Activated CD4-positive, alpha-beta T cell treated with anti-CD3 and anti-CD28 coated beads, Interleukin-2, amount 50 U/mL, for 48 hours (primary cell): ENCODE measurements at places on chromosomes 2 and 18.

DNA sequence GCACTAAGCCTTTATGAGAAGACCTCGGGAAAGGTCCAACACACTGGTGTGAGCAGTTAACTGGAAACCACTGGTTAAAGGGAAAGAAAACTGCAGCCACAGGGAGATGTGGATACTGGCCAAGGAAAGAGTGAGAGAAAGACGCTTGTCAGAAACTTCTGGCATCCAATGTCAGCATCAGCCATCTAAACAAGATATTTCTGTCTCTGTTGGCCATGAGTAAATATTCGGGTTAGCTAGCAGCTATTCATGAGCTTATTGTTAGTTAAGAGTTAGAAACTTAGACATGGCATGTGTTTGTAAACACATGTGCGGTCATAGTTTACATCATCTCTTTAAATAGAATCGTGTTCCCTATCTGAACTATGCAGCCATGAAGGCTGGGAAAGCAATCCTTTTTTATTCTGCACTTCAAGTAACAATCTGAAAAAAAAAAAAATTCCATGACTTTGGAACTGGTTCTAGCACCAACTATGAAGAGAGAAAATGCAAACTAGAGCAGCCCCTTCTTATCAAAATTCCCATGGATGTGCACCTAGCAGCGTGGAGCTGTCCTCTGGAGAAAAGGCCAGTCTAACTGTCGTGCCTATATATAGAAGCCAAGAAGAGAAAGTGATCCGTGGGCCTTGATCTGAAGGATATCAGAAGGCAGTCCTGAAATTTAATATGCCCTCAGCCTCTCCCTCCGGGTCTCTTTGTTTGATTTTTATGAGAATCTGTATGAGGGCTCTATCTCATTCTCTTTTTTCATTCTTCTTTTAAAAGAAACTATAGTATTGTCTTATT is 84.0 kb upstream of the RFX8 start:
- DNase-seq, result no peak

DNA sequence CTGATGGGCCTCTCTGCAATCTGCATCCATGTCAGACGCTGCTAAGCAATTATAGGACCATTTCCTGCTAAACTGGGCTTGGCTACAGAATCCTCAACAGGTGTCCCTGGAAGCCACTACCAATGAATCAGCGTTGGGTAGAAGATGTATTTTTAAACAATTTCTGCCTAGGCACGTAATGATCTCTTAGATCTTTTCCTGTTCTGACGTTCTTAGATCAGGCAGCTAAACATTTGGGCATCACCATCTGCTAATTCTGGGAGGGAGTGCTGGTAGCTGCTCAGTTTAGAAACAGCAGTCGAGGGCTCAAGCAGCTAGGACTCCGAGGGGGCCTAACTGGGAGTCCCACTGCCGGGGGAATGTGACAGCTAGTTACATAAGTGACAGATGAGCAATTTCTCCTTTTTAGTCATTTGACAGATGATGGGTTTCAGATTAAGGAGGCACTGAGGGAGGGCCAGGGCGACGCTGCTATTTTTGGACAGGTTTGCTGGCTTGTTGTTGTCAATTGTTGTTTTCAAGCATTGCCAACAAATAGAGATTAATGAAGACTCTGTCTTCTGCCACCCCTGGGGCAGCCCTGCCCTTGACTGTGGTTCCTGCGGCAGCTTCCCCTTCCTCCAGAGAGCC is 92.7 kb downstream of the MRO start:
- DNase-seq, result no peak

DNA sequence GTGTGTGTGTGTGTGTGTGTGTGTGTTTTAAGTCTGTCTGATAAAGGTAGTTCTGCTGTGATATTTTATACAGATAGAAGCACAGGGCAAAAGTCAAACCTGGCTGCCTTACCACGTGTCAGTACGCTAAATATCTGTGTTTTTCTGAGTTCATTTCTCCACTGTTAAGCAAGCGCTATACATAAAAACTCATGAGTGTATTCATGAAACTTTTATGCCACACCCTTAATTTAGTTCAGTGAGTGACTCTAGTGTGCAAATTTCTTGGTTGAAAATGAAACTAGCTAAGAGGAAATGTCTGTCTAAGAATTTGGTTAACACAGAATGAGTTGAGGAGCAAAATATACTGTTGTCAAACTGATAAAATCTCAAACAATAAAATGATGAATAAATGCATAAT is 11.2 kb downstream of the CASP10 start:
- no peak for DNase-seq

- no peak for DNase-seq
These were observed 690.8 kb upstream of the CELF4 start for GRCh38 chr18:38256366-38256765.

GRCh38 chr2:189860161-189860560 is 75.9 kb downstream of the PMS1 start:
- DNase-seq, result no peak

- DNase-seq, result peak; percentile 39
These were observed 1.4 kb downstream of the FZD5 start for GRCh38 chr2:207768168-207768865.

DNA sequence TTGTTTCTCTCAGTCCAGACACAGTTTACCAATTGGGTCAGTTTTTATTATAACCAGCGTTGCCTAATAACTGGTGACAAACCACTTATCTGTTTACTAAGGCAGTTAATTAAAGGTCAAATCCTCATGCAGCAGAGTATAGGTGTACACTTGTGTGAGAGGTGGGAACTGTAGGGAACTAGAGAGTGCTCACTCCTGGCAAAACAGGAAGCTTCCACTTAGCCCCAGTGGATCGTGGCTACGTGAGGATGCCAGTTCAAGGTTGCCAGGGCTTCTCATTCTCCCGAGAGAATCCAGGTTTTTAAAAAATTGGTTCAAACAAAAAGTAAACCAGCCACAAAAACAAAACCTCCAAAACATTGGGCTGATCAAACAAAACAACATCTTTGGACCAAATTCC is 8.1 kb downstream of the CYBRD1 start:
- DNase-seq, result no peak

- no peak for DNase-seq
These were observed 28.0 kb downstream of the GCG start for GRCh38 chr2:162123806-162124758.

- DNase-seq, result no peak
These were observed 21.2 kb downstream of the TRIB2 start for GRCh38 chr2:12737738-12738485.

DNA sequence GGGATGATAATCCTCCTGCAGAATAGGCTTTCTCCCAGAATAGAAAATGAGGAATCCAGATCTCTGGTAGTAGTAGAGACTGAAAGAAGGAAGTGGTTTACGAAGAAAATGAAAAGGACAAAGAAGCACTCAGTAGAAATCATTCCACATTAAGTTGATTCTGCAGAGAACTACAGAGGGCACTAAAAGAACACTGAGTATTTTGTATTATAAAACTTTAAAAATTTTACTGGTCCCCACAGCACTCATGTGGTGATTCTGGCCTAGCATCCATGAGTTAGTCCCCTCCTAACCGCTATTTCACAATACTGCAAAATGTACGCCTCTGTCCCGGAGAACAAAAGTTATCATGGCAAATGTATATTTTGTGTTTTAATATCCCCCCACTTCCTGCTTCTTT is 42.9 kb upstream of the SLC35F5 start:
- DNase-seq, result no peak

GRCh38 chr2:132677661-132678060 is 7.7 kb upstream of the LYPD1 start:
- DNase-seq, result no peak

GRCh38 chr2:133884739-133885381 is 316.6 kb upstream of the NCKAP5 start:
- no peak for DNase-seq

- DNase-seq, result no peak
These were observed 105.0 kb downstream of the LAMA3 start for GRCh38 chr18:23793985-23794867.

DNA sequence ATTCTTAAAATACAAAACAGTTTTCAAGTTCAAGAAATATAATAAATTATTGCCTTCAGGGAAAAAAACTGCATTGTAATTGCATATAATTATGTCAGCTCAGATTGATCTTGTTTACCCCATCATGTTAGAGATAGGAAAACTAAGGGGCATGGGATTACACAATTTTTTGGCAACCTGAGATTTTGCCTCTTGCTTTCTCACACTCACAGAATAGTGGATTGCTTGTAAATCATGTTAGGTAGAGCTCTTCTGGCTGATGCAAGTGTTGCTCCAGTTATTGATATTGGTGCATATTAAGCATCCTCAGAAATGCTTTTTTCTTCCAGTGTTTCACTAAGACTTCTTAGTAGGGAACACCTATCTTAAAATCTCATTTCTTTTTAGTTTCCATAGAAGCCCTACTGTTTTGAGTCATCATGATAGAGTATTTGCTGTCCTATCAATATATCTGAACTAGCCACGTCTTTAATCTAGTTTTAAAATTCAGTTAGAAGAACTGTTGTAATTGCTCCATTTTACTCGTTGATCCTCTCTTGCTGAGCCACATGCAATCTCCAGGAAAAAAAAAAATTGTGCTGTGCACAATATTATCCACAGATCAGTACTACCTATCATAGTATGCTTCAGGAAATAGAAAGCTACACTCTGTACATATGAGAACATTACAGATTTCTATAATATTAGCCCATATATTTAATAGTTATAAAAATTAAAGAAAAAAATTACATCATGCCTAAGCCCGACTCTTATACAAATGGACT is 393.1 kb downstream of the LRP1B start:
- DNase-seq, result no peak

DNA sequence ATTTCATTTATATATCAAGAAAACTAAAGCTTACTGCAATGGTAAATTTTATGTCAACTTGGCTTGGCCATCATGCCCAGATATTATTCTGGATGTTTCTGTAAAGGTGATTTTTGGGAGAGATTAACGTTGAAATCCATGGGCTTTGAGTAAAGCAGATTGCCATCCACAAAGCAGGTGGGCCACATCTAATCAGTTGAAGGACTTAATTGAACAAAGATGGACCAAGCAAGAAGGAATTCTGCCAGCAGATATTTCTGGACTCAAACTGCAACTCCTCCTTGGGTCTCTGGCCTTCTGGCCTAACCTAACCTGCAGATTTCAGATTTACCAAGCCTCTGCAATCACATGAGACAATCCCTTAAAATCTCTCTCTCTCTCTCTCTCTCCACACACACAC is 77.8 kb downstream of the GYPC start:
- no peak for DNase-seq

GRCh38 chr18:24472591-24472990 is 12.2 kb downstream of the HRH4 start:
- DNase-seq, result no peak

- DNase-seq, result peak; percentile 24
These were observed 3.7 kb downstream of the HDAC4 start for GRCh38 chr2:239396881-239397681.

- no peak for DNase-seq
These were observed 7.1 kb upstream of the IL1RL1 start for GRCh38 chr2:102304268-102304667.

DNA sequence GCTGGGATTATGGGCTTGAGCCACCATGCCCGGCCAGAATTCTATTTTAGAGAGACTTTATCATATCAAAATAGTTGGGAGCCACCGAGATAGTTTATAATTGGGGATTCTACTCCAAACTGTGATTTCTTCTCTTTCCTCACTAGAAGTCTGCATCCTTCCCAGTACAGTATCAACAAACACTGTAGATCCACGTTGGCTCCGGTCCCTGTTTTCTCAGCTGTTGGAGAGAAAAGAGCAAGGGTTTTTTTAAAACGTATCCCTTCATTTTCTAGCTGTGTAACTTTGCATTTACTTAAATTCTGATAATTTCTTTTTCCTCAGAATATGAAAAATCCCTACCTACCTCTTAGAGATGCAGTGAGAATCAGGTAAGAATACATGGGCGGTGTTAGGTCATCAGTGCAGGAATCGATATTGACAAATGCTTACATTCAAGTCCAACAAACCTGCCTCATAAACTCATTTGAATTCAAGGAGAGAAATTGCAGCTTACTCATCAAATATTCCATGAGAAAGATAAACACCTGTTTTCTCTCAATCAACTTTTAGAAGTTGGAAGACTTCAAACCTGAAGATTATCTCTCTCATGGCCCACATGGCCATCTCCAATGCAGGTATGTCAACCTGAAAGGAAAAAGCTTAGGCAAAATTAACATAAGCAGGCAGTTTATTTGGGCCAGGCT is 17.7 kb upstream of the PDCL3 start:
- no peak for DNase-seq
